ENCODE measurements at places on chromosomes 6 and 20.

- no peak for DNase-seq
Measured at GRCh38 chr6:4777394-4777935, 1.3 kb downstream of the CDYL start.

DNA sequence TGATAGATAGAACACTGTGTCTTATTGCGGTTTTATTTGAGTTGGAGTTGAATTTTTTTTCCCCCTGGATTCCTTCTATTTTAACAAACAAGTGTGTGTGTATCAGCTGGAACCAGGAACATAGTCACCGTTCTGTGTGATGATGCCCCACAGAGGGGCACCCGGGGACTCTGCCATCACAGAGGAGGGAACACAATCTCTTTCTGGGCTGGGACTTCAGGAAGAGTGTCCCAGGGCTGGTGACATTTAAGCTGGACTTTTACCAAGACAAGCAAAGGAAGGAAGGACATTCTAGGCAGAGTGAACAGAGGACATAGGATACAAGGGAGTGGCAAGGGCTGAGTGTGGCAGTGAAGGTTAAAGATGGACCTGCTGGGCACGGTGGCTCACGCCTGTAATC, 33.2 kb downstream of the TAF8 start:
- DNase-seq: no peak

- no peak for DNase-seq
Measured at GRCh38 chr20:35404614-35405259, 7.0 kb downstream of the UQCC1 start.

- DNase-seq: no peak
Measured at GRCh38 chr20:14431568-14431967, 94.2 kb upstream of the FLRT3 start.

DNA sequence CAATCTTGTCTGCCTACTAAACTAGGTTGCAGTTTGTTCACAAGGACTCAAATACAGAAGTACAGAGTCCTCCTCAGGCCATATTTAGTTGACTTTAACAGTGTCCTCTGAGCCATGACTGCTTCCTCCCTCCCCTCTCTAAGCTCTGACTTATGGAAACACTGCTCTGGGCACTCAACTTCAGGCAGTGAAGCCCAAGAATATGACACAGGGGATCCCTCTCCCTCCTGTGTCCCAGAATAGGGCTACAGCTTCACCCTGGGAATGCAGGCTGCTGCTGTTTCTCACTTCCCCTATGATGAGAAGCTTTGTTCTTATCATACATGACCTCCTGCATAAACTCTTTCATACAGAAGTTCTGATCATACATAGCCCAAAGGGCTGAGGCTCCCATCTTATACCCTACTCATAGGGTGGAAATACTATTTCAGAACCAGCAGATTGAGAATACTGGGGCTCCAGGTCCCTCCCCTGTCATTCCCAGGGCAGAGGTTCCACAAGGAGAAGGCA, 97.3 kb upstream of the UST start:
- no peak for DNase-seq

GRCh38 chr20:43389839-43390626, 67.7 kb upstream of the SRSF6 start:
- DNase-seq: no peak

DNA sequence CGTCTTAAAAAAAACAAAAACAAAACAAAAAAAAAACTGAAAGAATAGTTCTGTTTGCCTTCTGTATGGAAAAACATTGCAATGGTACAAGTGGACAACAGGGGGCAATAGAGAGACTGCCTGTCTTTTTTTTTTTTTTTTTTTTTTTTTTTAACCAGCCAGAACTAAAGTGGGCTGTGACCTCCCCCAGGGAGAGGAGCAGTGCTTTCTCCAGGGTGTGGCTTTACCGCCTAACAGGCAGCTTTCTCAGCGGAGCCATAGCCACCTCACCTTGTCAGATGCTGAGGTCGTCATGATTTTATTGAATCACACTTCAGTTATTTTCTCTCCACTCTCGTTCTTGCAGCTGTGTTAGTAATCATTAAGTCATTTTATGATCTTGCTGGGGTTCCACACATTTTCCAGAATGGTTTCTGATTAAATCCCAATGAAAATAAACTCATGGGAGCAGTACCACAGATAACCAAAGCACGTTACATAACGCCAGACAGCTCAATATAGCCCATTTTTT, 78.4 kb downstream of the GMPR start:
- DNase-seq: peak; percentile 19

GRCh38 chr6:73177221-73177944, 47.9 kb downstream of the KHDC1L start:
- DNase-seq: no peak

- no peak for DNase-seq
Measured at GRCh38 chr20:19874040-19874727, 116.1 kb downstream of the RIN2 start.

GRCh38 chr6:122671251-122671650, 61.0 kb downstream of the PKIB start:
- no peak for DNase-seq

GRCh38 chr6:140985679-140986275, 1146.9 kb upstream of the GJE1 start:
- DNase-seq: no peak

- DNase-seq: no peak
Measured at GRCh38 chr6:11972270-11972669, 39.8 kb upstream of the HIVEP1 start.

DNA sequence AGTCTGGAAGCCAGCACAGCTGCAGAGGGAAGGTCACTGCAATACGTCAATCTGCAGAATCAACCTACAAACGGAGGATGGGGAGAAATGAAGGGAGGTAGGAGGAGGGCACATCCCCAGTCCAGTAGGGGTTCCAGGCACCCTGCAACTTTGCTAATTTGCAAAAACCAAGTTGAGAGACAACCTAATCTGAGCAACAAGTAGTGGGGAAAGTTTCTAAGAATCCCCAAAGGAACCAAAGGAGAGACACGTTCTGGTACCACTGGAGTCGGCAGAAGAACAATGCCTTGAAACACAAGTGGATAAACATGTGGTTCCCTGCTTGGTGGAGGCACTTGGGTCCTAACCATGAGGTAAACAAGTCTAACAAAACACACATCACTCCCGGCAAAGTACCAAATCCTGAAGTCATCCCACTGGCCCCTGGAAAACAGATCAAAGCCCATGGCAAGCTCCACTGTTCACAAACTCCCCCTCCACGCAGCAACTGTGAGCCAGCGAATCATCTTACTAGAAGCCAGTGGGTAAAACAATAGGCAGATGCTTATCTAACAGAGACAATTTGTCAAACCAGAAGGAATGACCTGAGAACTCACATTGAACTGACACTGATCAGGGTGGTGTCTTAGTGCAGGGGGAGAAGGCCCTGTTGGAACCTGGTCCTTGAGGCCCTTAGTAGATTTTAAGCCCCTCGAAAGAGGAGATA, 4.7 kb downstream of the MRPS18A start:
- no peak for DNase-seq

GRCh38 chr6:15947923-15948322, 181.0 kb upstream of the MYLIP start:
- DNase-seq: no peak

DNA sequence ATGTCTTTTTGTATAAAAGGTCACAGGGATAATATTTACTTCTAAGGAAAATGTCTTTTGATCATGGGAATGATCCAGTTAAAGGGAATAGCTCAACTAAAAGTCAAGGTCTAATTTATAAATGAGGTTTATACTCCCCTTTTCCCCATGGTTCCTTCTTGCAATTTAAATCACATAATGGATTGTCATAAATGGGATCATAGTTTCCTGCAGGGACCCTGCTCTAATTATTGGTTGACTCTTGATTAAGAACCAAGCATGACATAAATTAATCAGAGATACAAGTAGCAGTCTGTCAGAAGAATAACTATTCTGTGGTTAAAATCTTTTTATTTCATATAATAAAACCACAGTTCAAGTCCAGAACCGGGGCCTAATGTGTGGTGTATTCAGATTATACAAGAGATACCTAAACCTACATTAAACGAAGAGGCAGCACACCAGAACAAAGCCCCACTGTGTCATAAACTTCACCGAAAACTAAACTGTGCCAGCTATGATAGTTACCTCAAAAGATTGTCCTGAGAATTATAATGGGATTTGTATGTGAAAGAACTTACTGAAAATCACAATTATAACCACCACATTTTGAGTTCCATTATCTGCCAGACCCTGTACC, 43.0 kb upstream of the CD83 start:
- no peak for DNase-seq

DNA sequence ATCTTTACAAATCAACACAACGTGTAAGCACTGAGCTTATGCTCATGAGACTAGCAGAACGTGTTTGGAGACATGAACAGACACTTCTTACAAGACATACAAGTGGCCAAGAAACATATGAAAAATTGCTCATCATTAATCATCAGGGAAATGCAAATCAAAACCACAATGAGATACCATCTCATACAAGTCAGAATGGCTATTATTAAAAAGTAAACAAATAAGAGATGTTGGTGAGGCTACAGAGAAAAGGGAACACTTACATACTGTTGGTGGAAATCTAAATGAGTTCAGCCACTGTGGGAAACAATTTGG, 327.9 kb upstream of the SOX4 start:
- no peak for DNase-seq

DNA sequence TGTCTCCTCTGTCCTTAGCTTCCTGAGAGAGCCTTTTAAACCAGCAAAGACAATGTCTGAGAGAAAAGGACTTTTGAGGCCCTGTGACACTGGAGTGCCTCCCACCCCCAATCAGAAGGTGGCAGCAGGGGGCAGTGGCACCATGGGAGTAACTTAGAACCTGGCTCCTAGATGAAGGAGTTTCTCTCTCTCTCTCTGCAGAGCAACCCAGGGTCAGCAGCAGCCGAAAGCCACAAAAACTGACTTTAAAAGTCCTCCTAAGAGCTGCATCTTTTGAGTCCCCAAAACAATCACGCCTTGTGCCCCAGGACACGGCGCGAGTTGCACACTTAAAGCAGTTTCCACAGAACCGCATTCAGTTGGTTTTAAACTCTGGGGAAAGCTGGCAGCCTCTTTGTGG, 5.3 kb upstream of the TCP11 start:
- no peak for DNase-seq

All from CD4-positive, alpha-beta T cell treated with Interferon gamma for 1 hour (primary cell).